ENCODE measurements at places on chromosomes 4 and X. TPM values are rescaled to one million over a fixed set of nuclear protein-coding genes. Genes with fewer than 3 reads are reported as not detected.

The INPP4B gene
- total RNA-seq: 128 TPM

- DNase-seq: no peak
Measured at GRCh38 chrX:78931814-78932213, 13.4 kb upstream of the P2RY10 start.

GRCh38 chrX:105477351-105477750 lies 256.9 kb upstream of the TEX13A start:
- no peak for DNase-seq

GRCh38 chr4:2054217-2054616 lies 4.9 kb upstream of the NAT8L start:
- DNase-seq: no peak

- no peak for DNase-seq
Measured at GRCh38 chrX:81280148-81280547, 78.2 kb downstream of the SH3BGRL start.

The TMEM154 gene
- 1.6 TPM for total RNA-seq

DNA sequence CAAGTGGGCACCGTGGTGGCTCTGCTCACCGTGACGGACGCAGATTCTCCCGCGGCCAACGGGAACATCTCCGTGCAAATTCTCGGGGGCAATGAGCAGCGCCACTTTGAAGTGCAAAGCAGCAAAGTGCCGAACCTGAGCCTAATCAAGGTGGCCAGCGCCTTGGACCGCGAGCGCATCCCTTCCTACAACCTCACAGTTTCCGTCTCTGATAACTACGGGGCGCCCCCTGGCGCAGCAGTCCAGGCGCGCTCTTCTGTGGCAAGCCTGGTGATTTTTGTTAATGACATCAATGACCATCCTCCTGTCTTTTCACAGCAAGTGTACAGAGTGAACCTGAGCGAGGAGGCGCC lies 2.7 kb downstream of the FAT4 start:
- DNase-seq: peak; percentile 35

DNA sequence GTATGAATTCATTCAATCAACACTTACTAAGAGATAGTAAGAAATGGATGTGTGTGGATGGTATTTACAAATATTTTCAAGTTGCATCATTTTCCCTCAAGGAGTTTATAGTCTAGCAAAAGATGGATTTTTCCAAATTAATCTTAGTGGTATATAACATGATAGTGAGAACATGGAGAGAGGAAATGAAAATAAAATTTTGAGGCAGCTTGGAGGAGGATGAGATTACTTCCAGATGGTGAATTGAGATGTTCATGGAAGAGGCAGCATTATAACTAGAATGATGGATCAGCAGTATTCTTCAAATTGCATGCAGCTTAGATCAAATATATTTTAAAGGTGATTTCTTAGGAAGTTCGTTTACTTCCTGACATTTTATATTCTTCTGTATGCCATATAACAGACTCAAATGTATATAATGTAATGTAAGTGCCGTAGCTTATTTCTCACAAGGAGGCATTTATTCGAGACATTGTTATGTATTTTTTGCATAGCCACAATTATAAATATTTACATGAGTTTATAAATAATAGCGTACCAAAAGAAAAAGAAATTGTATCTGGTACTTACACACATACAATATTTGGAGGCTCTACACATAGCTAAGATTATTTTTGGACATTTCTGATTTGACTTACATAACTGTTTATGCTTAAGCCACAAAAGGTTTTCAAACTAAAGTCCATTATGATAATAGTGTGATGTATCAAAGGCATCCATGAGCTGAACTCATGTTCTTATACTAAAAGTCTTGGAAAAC lies 439.4 kb downstream of the SPRY1 start:
- DNase-seq: no peak

The INTS6L gene
- 2.6 TPM for total RNA-seq

The SLC34A2 gene
- not detected for total RNA-seq

DNA sequence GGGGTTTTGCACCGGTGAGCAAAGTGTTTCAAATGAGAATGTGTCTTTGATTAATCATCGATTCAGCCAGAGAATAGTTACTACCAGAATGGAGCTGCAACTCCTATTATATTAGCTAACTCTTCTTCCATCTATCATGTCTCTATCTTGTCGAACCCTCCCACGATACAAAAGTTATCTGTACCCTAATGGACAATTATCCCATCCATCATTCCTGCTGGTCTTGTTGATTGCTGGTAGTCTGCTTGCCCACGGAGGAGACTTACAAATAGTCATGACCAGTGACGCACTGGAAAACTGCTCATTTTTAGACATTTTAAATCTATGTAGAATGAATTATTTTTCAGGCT lies 67.5 kb downstream of the RTL9 start:
- DNase-seq: no peak

DNA sequence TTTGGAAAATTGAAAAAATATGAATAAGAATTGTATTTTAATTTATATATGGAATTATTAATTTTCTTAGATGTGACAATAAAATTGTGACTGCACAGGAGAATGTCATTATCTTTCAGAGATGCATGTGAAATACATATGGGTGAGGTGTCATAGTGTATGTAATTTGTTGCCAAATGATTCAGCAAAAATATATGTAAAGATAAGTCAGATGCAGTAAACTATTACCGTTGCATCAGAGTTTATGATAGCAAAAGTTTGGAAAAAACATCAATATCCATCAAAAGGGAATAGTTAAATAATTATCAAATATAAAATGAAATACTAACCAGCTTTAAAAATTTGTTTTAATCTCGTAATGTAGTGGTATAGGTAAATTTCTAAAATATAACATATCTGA lies 10.4 kb upstream of the SLC7A11 start:
- no peak for DNase-seq

The CPE gene
- total RNA-seq: 28.4 TPM

DNA sequence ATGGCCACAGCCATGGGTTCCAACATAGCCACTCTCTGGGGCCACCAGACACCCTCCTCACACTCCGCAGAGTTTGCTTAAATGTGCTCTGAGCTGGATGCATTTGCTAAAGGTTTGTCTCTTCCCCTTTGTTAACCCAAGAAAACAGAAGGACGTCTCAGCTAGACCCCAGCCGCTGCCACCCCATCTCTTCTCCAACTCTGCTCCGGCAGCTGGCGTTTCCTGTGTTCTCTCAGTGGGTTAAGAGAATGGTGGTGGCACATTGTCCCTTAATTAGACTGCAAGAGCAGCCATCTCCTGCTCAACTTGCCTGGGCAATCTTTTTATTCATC lies 43.7 kb upstream of the FAM9C start:
- DNase-seq: no peak

GRCh38 chrX:29652484-29652883 lies 562.9 kb upstream of the MAGEB2 start:
- DNase-seq: no peak

DNA sequence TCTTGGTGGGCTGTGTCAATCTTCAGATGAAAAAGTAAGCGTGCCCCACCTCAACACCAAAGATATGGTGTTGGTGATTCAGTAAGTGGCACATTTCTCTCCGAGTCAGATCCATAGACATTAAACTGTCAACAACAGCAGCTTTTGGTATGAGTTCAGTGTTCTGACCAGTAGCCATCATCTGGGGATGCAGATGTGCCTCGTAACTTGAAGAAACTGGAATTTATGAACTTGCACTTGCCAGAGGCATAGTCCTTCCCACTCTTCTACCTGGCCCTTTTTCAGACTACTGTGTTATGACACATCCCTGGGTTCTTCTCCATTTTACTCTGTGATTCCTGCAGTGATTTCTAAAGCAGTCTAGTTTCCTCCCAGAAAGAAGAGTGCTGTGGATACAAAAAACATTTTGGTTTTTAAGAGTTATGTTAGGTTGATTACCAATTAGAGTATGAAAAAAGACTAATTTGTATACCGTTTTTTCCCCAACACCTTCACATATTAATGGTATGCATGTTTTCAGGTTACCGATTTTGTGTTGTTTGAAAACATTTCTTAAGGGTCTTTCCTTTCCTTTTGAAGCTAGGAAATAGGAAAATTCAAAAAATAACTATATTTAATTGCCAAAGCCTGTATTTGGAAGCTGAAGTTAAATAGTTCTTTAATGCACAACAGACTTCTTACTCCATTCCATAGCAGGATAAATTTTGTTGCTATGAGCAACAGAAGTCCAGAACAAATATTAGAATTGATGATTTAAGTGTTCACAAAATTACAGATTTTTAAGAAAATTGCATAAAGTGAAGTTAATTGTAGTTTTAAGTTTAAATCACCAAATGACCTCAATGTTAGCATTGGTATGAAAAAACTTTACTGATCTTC lies 39.3 kb downstream of the NUDT6 start:
- DNase-seq: no peak

- DNase-seq: peak; percentile 60
Measured at GRCh38 chrX:43655151-43656004, 721 bp upstream of the MAOA start.

The MED28 gene
- 20.5 TPM for total RNA-seq

- DNase-seq: no peak
Measured at GRCh38 chrX:31070057-31070468, 1.8 kb downstream of the FTHL17 start.

The ARHGEF38 gene
- not detected for total RNA-seq

- DNase-seq: no peak
Measured at GRCh38 chr4:27233531-27233930, 372.9 kb downstream of the STIM2 start.

The TRIM75 gene
- total RNA-seq: not detected

GRCh38 chrX:44474410-44474809 lies 68.2 kb downstream of the FUNDC1 start:
- DNase-seq: no peak

DNA sequence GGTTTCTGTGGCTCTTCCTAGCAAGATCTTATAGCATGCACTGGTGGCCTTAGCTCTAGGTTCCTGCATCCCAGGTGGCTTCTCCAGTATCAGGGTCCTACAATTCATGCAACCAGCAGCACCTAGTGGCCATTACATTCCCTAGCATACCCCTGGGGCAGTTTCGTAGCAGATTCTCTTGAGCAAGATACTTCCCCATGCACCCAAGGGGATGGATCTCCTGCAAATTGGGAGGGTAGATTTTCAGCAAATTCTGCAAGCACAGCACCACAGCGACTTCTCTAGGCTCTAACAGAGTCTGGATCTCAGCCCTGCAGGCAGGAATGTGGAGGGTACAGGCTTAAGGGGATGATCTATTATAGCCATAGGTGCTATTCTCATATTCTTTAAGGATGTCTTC lies 13.1 kb upstream of the SLC9B1 start:
- DNase-seq: no peak

The POLR2B gene
- 72.8 TPM for total RNA-seq

DNA sequence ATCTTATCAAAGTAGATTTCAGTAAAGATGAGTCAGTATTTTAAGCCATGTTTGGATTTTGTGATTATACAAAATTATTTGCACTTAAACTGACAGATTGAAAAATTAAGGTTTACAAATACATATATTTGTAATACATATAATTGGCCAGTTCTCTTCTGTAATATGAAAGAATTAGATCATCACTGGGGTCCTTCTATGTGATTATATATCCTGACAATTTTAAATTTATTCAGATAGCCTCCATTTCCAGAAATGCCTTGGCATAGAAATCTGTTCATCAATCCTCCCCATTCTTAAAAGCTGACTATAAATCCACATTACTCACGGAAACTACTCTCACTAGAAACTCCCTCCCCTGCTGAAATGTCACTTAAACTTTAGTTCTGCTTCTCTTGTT lies 280.4 kb upstream of the ANXA10 start:
- DNase-seq: no peak

DNA sequence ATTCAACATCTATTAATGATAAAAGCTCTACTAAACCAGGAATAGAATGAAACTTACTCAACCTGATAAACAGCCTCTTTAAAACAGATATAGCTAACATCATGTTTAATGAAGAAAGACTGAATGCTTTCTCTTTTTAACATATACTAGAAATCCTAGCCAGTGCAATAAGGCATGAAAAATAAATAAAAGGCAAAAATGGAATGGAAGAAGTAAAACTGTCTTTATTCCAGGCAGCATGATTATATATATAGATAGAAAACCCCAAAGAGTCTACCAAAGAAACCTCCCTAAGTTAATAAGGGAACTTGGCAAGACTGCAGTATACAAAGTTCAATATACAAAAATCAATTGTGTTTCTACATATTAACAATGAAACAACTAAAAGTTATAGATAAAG lies 25.5 kb downstream of the WDFY3 start:
- no peak for DNase-seq

The RRH gene
- total RNA-seq: not detected

- DNase-seq: no peak
Measured at GRCh38 chr4:17489721-17490120, 22.2 kb downstream of the QDPR start.

The SPOCK3 gene
- total RNA-seq: not detected

DNA sequence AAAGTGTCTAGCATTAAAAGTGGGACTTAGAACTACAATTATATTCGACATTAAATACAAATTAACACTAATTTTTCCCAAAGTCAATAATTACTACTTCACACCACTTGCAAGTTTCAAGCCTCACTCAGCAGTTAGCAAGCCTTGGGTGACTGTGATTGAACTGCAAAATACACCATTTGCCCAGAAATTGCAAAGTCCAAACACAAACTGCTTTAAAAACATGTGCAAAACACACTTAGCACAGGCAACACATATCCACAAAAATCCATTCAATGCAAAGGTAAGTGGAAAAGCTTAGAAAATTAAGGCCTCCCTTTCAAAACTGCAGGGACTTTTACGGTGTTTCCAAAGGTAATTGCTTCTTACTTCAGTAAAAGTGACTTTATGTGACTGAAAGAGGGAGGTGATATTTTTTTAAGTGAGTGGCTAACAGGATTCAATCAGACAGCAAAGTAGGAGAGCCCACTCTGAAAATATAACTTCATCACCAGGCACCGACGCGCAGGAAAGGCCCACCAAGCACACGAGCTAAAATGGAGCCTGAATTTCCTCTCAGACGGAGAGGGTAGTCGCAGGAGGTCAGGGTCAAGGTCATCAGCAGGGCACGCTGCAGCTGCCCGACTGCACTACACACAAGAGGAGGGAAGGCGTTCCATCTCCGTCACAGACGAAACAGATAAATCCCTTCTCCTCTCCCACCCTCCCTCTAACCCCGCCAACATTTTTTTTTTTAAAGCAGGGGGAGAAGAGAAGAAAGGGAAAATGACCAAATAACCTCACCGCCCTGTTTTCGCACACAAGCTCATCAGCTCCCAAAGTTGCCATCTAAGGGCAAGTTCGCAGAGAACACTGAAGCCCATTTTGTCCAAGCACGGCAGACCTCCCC lies 3.1 kb downstream of the ZNF827 start:
- DNase-seq: no peak

The RAB33A gene
- 0.40 TPM for total RNA-seq

The MAGEA9B gene
- not detected for total RNA-seq

The SULT1E1 gene
- not detected for total RNA-seq

The FAM9B gene
- total RNA-seq: not detected

GRCh38 chrX:78687586-78687985 lies 28.5 kb upstream of the RTL3 start:
- DNase-seq: no peak

- DNase-seq: peak; percentile 83
Measured at GRCh38 chr4:212438-213188, 88.3 kb downstream of the ZNF718 start.

GRCh38 chr4:8862800-8863685 lies 8.6 kb downstream of the HMX1 start:
- peak; percentile 52 for DNase-seq
